ENCODE measurements at places on chromosomes 7 and 10.

- no peaks in the 10 kb centered on the region for H3K27me3 ChIP-seq
- no peak for DNase-seq
- H3K4me1 ChIP-seq: no peaks in the 10 kb centered on the region
- no peak overlapping the region for H3K27ac ChIP-seq
These were observed 566.9 kb downstream of the TCERG1L start for GRCh38 chr10:130744631-130745030.

DNA sequence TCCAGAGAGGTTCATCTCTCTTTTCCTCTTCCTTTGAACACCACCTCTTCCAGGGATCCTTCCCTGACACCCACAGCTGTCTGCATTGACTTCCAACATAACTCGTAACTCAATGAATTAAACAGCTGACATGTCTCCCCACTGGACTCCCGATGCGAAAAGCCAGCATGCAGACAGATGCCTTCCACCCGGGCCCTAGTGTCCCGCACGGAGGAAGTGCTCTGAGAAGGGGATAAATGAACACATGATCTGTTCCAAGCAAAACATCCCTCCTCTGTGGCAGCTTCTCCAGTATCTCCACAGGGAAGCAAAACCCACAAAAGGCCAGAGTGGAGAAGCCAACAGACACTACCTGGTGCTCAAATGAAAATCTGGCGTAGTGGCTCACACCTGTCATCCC is 28.3 kb downstream of the OGDHL start:
- H3K4me3 ChIP-seq: no peak overlapping the region
- no peaks in the 10 kb centered on the region for H3K4me1 ChIP-seq
- no peak overlapping the region for H3K27ac ChIP-seq
- H3K27me3 ChIP-seq: no peaks in the 10 kb centered on the region
- H3K36me3 ChIP-seq: no peaks in the 10 kb centered on the region
- DNase-seq: no peak

GRCh38 chr10:27861781-27862180 is 116.2 kb upstream of the MKX start:
- DNase-seq: no peak
- no peak overlapping the region for H3K27ac ChIP-seq
- H3K4me1 ChIP-seq: no peaks in the 10 kb centered on the region
- H3K4me3 ChIP-seq: no peak overlapping the region
- peaks cover 2% of the 10 kb centered on the region for H3K27me3 ChIP-seq
- H3K36me3 ChIP-seq: no peaks in the 10 kb centered on the region

GRCh38 chr7:85596827-85597226 is 410.0 kb upstream of the SEMA3D start:
- H3K27ac ChIP-seq: no peak overlapping the region
- DNase-seq: no peak
- H3K27me3 ChIP-seq: no peaks in the 10 kb centered on the region
- no peaks in the 10 kb centered on the region for H3K4me1 ChIP-seq

DNA sequence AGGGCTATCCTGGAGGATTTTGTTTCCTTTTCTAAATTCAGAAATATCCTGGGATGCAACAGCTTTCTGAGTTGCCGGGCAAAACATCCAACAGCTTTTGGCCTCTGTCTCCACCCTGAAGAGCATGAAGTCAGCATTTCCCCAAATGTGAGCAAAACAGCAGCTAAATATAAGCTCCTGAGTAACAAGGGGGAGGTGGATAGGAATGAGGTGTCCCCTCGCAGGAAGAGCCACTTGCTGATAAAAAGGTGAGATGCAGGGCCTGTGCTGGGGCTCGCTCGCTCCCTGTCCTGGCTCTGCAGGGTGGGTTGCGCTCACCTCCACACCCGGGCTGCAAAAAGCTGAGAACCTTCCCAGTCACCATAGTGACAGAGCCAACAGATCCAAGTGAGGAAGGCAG is 264.3 kb downstream of the ZEB1 start:
- no peak overlapping the region for H3K27ac ChIP-seq
- H3K36me3 ChIP-seq: no peaks in the 10 kb centered on the region
- peaks cover 20% of the 10 kb centered on the region for H3K4me1 ChIP-seq
- no peak overlapping the region for H3K4me3 ChIP-seq
- H3K27me3 ChIP-seq: peaks cover 19% of the 10 kb centered on the region

GRCh38 chr10:48605786-48606529 is 1.1 kb upstream of the ARHGAP22 start:
- H3K4me3 ChIP-seq: no peak overlapping the region
- no peak overlapping the region for H3K27ac ChIP-seq
- peaks cover 28% of the 10 kb centered on the region for H3K27me3 ChIP-seq
- peaks cover 2% of the 10 kb centered on the region for H3K4me1 ChIP-seq
- H3K36me3 ChIP-seq: no peaks in the 10 kb centered on the region

- no peak for DNase-seq
- H3K4me3 ChIP-seq: no peak overlapping the region
- H3K27me3 ChIP-seq: peaks cover 1% of the 10 kb centered on the region
- no peak overlapping the region for H3K27ac ChIP-seq
- H3K36me3 ChIP-seq: no peaks in the 10 kb centered on the region
These were observed 19.3 kb downstream of the VIPR2 start for GRCh38 chr7:159125104-159125954.

- no peak overlapping the region for H3K4me3 ChIP-seq
- no peak overlapping the region for H3K27ac ChIP-seq
- no peaks in the 10 kb centered on the region for H3K36me3 ChIP-seq
- peak; percentile 62 for DNase-seq
These were observed 102.3 kb downstream of the JAZF1 start for GRCh38 chr7:28078036-28078901.

GRCh38 chr7:150368884-150369747 is 494 bp downstream of the REPIN1 start:
- peaks cover 23% of the 10 kb centered on the region for H3K36me3 ChIP-seq
- H3K27me3 ChIP-seq: no peaks in the 10 kb centered on the region
- peaks cover 59% of the 10 kb centered on the region for H3K4me1 ChIP-seq
